Mesothelial cell of epicardium (in vitro differentiated cells): ENCODE measurements at places on chromosomes 11 and 22. TPM values are rescaled to one million over a fixed set of nuclear protein-coding genes. Genes with fewer than 3 reads are reported as not detected.

DNA sequence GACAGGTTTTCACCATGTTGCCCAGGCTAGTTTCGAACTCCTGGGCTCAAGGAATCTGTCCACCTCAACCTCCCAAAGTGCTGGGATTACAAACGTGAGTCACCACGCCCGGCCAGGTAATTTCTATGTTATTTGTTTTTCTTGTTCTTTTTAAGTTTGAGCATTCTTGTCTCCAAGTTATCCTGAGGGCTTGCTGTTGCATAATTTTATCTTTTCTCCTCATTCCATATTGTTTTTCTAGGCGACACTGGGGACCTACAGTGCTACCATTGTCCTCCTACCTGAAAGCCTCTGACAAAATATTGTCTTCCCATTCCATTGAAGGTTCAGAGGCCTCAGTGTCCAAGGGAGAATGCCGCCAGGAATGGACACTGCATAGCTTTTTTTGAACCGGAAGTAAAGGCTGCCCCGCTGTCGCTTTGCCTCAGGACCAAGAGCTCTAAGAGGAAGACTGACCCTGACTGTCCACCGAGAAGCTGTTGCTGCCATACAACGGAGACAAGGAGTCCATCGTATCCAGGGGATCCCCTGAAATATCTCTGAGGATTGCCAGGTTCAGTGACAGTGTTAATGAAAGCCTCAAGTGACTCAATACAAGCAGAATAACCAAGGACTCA is 9.7 kb downstream of the AP5B1 start:
- no peak overlapping the region for H3K4me3 ChIP-seq
- DNase-seq = no peak
- H3K36me3 ChIP-seq = peaks cover 7% of the 10 kb centered on the region
- no peaks in the 10 kb centered on the region for H3K27me3 ChIP-seq

- H3K36me3 ChIP-seq = no peaks in the 10 kb centered on the region
- H3K4me3 ChIP-seq = no peak overlapping the region
- no peak overlapping the region for H3K27ac ChIP-seq
- H3K27me3 ChIP-seq = no peaks in the 10 kb centered on the region
- no peaks in the 10 kb centered on the region for H3K4me1 ChIP-seq
Measured at GRCh38 chr11:112106070-112106469, 19.4 kb downstream of the SDHD start.

GRCh38 chr11:8871171-8871775 is 39.7 kb upstream of the AKIP1 start:
- H3K4me1 ChIP-seq = peaks cover 55% of the 10 kb centered on the region
- H3K36me3 ChIP-seq = no peaks in the 10 kb centered on the region

- peak overlapping the region; percentile 84 for H3K27ac ChIP-seq
- H3K36me3 ChIP-seq = no peaks in the 10 kb centered on the region
- no peaks in the 10 kb centered on the region for H3K27me3 ChIP-seq
- H3K4me1 ChIP-seq = peaks cover 52% of the 10 kb centered on the region
Measured at GRCh38 chr11:63873311-63873710, 34.4 kb downstream of the MARK2 start.

DNA sequence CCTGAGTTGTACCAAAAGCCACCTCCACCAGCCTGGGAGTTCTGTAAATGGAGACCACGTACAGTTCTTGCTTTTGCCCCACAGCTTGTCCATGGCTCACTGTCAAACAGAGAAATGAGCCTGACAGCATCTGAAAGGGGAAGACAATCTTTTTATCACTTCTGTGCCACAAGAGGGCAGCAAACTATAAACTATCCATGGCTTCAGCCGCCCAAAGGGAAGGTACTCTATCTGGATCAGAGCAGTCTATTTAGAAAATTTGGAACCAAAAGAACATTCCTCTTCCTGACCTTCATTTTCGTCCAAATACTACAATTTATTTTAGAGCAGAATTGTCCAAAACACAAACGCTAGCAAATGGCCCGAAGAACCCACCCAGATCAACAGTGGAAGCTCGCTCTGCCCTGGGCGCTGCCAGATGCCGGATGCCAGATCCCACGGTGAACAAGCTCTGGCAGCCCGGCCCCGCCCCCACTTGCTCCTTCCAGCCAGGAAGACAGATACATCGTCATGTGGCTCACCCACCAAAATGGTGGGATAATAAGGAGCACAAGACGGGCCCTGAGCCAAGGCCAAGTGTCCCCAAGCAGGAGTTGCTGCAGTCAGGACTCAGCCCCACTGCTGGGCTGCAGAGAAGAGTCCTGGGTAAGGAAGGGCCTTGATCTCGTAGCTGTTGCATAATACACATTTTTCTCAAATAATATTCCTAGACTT is 23.9 kb upstream of the SCGB1A1 start:
- H3K36me3 ChIP-seq = no peaks in the 10 kb centered on the region
- peak; percentile 73 for DNase-seq
- no peaks in the 10 kb centered on the region for H3K27me3 ChIP-seq
- peak overlapping the region; percentile 70 for H3K4me3 ChIP-seq
- H3K27ac ChIP-seq = peak overlapping the region; percentile 97

- H3K27ac ChIP-seq = no peak overlapping the region
- H3K27me3 ChIP-seq = peaks cover 66% of the 10 kb centered on the region
- H3K4me3 ChIP-seq = no peak overlapping the region
- H3K4me1 ChIP-seq = no peaks in the 10 kb centered on the region
- no peaks in the 10 kb centered on the region for H3K36me3 ChIP-seq
- no peak for DNase-seq
Measured at GRCh38 chr22:36641902-36642640, 61.5 kb downstream of the CACNG2 start.

DNA sequence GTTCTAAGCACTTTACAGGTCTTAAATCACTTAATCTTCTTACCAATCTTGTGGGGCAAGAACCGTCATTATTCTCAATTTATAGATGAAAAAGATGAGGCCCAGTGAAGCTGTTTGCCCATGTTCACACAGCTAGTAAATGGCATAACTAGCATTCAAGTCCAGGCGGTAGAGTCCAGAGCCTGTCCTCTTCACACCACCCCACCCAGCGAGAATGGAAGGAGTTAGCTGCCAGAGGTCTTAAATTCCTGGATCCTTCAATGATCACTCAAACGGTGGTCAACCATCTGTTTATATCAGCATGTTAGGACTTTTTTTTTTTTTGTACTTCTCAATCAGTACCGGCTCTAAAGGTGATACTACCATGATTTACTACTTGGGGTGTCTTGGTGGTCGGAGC is 43.3 kb downstream of the PARVA start:
- no peak overlapping the region for H3K4me3 ChIP-seq
- H3K27me3 ChIP-seq = no peaks in the 10 kb centered on the region
- H3K4me1 ChIP-seq = peaks cover 47% of the 10 kb centered on the region
- peaks cover 7% of the 10 kb centered on the region for H3K36me3 ChIP-seq
- no peak for DNase-seq

DNA sequence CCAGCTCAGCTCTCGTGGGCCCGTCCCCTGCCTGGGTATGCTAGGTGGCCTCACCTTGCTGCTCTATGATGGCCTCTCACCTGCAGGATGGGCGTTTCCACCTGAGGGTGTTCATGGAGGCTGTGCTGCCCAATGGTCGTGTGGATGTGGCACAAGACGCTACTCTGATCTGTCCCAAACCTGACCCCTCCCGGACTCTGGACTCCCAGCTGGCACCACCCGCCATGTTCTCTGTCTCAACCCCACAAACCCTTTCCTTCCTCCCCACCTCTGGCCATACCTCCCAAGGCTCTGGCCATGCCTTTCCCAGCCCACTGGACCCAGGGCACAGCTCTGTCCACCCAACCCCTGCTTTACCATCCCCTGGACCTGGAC is 2.1 kb downstream of the ZP1 start:
- no peak overlapping the region for H3K4me3 ChIP-seq
- DNase-seq = no peak
- H3K4me1 ChIP-seq = peaks cover 8% of the 10 kb centered on the region
- H3K27me3 ChIP-seq = no peaks in the 10 kb centered on the region

- no peaks in the 10 kb centered on the region for H3K27me3 ChIP-seq
- no peaks in the 10 kb centered on the region for H3K4me1 ChIP-seq
- no peak overlapping the region for H3K4me3 ChIP-seq
- H3K27ac ChIP-seq = no peak overlapping the region
- DNase-seq = no peak
- no peaks in the 10 kb centered on the region for H3K36me3 ChIP-seq
Measured at GRCh38 chr22:40022536-40023240, 27.9 kb downstream of the FAM83F start.

DNA sequence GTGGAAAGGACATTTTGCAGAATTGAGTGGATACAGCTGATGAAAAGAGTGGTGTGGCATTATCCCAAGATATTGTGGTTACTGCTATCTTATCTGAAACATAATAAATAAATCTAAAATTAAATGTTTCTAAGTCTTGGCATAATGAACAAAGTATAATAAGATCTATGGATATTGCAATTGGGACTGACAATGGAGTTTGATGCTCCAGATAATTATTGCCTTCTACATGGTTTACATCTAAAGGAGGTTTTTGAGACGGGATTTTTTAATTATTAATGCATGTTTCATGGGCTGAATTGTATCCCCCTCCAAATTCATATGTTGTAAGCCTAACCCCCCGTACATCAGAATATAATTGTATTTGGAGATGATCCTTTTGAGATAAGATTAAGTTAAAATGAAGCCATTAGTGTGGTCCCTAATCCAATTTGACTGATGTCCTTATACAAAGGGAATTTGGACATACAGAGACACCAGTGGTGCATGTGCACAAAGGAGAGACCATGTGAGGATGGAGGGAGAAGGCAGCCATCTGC is 198.5 kb downstream of the MSANTD4 start:
- H3K4me1 ChIP-seq = peaks cover 21% of the 10 kb centered on the region
- no peak overlapping the region for H3K27ac ChIP-seq
- no peak for DNase-seq
- H3K4me3 ChIP-seq = no peak overlapping the region

DNA sequence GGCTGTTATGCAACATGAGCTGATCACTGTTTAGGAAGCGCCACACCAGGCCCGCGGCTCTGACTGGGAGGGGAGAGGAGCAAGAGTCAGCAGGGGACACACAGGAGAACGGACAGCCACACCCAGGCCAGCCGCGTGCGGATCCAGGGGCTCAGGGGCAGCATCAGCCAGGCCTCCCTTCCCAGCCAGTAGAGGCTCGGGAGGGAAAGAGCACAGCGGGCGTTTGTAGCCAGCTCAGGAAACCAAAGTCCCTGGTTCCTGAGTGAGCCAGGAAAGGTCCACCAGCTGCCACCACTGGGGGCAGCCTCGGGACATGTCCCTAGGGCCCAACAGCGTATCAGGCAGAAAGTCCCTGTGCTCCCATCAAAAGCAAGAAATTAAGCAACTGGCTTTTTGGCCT is 71.8 kb upstream of the PITPNB start:
- DNase-seq = no peak
- no peaks in the 10 kb centered on the region for H3K27me3 ChIP-seq
- H3K4me3 ChIP-seq = no peak overlapping the region

- peaks cover 82% of the 10 kb centered on the region for H3K27me3 ChIP-seq
- H3K36me3 ChIP-seq = no peaks in the 10 kb centered on the region
- no peak overlapping the region for H3K4me3 ChIP-seq
- DNase-seq = no peak
- H3K27ac ChIP-seq = no peak overlapping the region
Measured at GRCh38 chr11:58902881-58903280, 36.4 kb upstream of the GLYATL1 start.

DNA sequence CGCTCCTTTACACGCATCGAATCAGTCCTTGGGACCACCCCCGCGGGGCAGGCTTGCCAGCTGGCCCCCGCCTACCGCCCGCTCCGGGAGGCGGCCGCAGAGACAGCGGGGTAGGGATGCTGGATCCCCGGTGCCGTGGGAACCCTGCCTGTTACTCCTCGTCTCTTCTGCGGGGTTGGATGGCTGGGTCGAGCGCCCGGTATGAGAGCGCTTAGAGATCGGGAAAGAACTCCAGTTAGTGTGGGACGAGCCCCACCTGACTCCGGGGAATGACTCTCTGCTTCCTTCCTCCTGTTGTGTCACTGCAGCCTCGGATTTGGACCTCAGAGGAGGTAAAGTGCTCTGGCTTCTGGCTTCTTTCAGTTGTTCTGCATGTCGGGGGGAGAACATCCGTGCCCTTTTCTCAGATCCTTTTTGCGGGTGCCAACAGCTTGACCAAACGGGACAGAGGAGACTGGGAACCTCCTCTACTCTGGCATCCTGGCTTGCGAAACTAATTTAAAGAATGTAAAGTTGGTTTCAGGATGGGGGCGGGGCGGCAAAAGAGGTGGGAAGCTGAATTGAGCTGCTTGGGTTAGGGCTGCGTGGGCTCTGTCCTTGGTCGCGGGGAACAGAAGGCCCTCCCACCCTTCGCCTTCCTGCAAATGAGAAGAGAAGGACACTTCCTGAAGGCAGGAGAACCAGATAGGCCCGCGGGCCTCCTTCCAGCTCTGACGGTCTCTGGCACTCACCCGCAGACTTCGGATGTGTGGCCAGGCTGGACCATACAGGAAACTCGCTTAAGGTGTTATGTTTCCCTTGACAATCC is 938 bp downstream of the LAYN start:
- H3K36me3 ChIP-seq = peaks cover 13% of the 10 kb centered on the region
- DNase-seq = peak; percentile 61
- H3K4me3 ChIP-seq = peak overlapping the region; percentile 76
- H3K27me3 ChIP-seq = peaks cover 43% of the 10 kb centered on the region

PAX6 gene
- total RNA-seq = not detected in 3 replicates

EIF3F gene
- total RNA-seq = 357 to 369 TPM (median 366 TPM) in 3 replicates

TUBA8 gene
- 2.4 to 2.9 TPM (median 2.5 TPM) in 3 replicates for total RNA-seq

RAG1 gene
- 1.4 to 2.9 TPM (median 1.9 TPM) in 3 replicates for total RNA-seq

CACNA1I gene
- 0.27 to 0.31 TPM (median 0.27 TPM) in 3 replicates for total RNA-seq

GRAP2 gene
- 0.11 TPM in 1 of 3 replicates, not detected in the others for total RNA-seq

VWCE gene
- total RNA-seq = 6.2 to 8.7 TPM (median 8.2 TPM) in 3 replicates
